ENCODE measurements at places on chromosomes 4 and X. TPM values are rescaled to one million over a fixed set of nuclear protein-coding genes. Genes with fewer than 3 reads are reported as not detected.

- no peak for DNase-seq
Observed at GRCh38 chr4:133581996-133582619, 433.0 kb downstream of the PCDH10 start.

DNA sequence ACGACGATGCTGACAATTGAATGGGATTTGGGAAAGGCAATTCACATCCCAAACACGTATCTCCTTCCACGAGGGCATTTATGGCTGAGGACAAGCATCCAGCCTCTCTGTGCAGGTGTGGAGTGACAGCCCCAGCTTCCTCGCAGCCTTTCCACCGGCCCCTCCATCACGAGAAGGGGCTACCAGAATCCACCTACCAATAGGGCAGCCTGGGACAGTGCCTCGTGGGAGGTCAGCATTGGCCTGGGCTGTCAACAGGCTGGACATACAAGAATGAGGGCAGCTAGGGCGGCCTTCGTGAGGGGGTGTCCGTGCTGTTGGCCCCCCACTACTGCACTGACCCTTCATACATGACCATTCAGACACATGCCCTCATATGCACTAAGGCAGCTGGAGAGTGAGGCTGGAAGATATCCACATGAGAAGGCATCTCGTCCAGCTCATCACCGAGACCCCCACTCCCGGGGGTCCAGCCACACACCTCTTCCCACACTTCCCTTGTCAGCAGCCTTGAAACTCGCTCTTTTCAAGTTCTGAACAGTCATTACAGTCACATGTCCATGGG, 81.0 kb upstream of the ADRA2C start:
- no peak for DNase-seq

- DNase-seq: no peak
Observed at GRCh38 chr4:172011196-172011595, 198.0 kb downstream of the GALNTL6 start.

DNA sequence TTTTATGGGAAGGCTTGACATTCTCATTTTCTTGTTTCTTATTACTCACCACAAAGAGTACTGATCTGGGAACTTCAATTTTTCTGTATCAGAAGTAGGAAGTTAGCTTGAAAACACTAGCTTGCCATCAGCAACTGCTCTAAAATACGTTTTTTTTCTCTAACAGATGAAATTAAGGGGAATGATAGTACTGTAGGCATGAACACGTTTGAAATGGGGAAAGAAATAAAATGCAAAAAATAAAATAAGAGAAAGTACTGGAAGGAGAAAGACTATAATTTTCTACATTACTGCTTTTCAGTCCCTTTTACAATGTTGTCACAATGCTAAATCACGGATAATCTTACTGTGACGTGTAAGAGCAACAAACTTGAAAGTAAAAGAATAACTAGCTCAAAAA, 1.5 kb downstream of the RADX start:
- DNase-seq: no peak

DNA sequence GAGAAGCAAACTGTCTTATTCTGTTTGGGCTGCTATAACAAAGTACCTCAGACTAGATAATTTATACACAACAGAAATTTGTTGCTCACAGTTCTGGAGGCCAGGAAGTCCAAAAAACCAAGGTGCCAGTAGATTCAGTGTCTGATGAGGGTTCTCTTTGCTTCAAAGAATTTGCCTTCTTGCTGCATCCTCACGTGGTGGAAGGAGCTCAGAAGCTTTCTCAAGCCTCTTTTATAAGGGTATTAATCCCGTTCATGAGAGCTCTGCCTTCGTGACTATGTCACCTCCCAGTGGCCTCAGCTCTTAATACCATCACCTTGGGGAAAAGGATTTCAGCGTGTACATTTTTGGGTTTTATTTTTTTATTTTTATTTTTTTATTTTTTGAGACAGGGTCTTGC, 20.1 kb downstream of the CA5B start:
- no peak for DNase-seq

DNA sequence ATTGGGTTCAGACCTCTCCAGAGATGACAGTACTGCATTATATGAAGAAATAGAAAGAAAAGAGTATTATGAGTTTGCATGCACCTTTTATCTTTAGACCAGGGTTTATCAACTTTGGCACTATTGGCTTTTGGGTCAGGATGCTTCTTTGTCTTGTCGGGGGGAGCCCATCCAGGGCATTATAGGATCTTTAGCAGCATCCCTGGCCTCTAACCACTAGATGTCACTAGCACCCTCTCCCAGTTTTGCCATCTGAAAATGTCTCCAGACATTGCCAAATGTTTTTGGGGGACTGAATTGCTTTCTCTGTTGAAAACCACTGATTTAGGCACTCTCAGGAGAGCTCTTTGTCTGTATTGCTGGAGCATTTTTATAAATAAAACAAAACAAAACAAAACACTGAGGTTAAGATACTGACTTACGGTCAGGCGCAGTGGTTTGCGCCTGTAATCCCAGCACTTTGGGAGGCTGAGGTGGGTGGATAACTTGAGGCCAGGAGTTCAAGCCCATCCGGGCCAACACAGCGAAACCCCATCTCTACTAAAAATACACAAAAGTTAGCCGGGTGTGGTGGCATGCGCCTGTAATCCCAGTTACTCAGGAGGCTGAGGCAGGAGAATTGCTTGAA, 23.6 kb downstream of the CA5B start:
- DNase-seq: no peak

Gene FAM9C
- total RNA-seq: not detected

Gene HTN1
- 0.47 TPM for total RNA-seq
